ENCODE measurements at places on chromosomes 1 and 21.

DNA sequence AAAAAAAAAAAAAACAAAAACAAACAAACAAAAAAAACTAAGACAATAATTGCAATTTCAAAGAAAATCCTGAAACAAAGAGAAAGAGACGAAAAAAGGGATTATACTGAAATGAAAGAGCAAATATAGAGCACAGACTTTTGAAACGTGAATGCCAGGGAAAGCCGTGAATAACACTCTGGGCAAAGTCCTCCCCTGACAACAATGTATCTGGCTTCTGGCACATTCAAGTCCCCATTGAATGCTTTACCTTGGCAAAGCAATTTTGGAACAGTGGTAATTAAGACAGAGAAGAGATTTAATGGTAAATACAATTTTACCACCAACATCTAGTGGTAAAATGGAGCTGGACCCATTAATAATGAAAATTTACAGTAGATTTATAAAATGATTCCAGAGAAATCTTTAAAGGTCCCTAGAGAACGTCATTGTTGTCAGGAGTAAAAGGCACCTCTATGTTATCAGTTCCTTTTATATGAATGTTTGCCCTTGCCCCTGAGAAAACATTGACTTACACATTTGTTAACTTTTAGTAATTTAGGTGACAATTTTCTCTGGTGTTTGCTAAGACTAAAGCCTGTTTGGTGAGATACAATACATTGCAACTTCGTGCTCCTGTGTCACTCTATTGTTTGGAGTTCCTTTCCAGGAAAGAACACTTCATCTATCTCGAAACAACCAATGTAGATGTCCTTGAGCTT is 89.7 kb downstream of the GREM2 start:
- no peak for DNase-seq

GRCh38 chr1:165328136-165328535 is 28.4 kb downstream of the LMX1A start:
- DNase-seq = no peak

- DNase-seq = no peak
Measured at GRCh38 chr1:119914071-119914470, 17.8 kb upstream of the ADAM30 start.

- DNase-seq = no peak
Measured at GRCh38 chr1:243420946-243421685, 165.3 kb downstream of the SDCCAG8 start.

- no peak for DNase-seq
Measured at GRCh38 chr1:150553392-150554085, 4.3 kb downstream of the ADAMTSL4 start.

- no peak for DNase-seq
Measured at GRCh38 chr1:111736548-111737215, 2.5 kb downstream of the INKA2 start.
